ENCODE measurements at places on chromosomes 2 and 18.

DNA sequence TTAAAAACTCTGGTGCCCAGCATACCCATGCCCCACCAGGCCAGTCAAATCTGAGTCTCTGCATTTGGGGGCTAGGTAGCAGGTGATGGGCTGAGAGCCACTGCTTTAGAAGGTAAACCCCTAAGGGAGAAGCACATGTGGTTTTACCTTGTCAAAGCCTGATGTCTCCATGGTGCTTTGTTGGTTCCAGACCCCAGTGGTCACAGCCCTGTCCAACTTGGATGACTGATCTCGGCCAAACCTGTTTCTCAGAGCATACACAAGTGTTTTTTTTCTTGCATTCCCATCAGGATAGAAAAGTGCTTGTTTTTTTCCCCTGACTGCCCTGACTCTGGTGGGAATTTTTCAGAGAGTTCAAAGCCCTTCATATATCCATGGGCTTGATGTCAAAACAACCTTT lies 13.5 kb downstream of the PLB1 start:
- DNase-seq = no peak

DNA sequence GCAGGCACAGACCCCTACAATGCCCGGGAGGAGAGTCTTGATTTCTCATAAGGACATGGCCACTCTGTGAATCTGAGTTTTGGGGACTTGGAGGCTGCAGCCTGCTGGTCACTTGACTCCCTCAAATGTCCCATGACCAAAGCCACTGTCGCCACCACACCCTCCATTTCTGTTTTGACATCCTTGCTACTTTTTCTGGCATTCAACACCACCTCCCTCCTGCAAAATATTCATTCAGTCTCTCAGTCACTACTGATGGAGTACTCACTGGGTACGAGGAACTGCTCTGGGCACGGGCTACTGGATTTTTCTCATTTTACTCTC lies 208.6 kb upstream of the HAAO start:
- DNase-seq = no peak

DNA sequence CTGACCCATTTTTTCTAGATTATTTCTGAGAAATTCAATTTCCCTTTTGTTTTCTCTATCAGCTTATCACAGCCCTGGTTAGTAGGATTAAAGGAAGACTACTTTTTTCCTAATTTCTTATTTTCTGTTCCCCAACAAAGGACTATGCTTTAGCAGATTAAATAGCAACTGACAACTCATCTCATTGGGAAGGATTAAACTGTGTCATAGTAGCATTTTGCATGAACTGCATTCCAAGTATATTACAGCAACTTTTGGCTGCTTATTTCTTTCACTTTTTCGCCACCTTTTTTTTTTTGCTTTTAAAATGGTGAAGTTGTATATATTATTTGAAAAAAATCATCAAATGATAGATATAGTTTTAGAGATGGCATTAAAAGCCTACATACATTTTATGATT lies 570.3 kb downstream of the FBXO15 start:
- DNase-seq = no peak

- no peak for DNase-seq
Measured at GRCh38 chr2:235138339-235138738, 186.5 kb downstream of the SH3BP4 start.

DNA sequence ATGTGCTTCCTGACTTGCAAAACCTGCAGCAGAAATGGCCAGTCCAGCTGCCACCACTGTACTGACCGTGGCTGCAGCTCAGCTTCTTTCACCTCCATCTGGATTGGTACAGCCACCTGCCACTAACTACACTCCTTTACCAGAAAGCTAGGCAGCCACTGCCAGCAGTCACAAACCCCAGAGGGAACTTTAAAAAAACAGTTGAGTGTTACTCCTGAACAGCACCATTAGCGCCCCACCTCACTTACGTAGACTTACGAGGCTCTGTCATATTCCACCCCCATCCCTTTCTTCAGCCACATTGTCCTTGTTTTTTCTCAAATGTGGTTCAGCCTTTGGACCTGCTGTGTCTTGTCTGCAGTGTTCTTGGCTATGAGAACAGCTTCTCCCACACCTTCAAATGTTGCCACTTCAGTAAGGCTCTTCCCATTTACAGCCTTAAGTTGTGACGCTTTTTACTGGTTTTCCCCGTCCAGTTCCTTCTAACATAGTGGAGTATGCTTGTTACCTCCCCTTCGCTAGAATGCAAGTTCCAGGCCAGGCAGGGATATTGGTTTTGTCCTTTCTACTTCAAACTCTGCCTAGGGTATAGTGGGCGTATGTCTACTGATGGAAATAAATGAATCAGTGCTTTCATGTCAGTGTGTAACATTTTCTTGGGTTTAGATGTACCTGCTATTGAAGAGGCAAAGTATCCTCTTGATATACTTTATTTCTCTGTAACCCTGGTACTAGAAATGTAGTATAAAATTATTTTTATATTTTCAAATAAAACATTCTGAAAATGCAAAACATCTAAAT lies 17.0 kb downstream of the HNRNPA3 start:
- DNase-seq = no peak

DNA sequence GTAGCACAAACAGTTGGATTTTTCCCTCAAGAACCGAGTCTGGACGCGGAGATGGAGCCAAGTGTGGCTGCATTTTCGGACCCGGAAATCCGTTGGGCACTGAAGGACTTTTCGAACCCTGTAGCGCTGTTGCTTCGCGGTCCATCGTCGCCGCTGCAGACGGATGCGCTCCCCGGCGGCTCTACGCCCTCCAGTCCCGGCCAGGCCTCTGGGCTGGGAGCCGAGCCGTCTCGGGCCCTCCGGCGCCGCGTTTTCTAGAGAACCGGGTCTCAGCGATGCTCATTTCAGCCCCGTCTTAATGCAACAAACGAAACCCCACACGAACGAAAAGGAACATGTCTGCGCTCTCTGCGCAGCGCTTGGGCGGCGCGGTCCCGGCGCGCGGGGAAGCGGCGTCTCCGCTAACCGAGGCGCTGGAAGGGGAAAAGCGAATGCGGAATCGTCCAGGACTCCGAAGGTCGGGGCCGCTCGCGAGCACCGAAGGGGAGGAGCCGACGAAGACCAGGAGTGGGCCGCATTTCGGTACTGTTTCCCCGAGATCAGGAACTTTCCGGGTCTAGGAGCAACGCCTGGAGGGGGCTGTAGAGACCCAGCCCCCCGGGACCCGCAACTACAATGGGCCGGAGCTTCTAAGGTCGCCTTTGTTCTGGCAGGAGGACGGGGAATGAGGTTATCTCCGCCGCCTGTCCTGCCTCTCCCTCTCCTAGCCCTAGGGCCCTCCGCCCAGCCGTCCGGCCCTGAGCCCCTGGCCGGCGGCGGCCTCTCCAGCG lies 3.2 kb downstream of the EMX1 start:
- no peak for DNase-seq

DNA sequence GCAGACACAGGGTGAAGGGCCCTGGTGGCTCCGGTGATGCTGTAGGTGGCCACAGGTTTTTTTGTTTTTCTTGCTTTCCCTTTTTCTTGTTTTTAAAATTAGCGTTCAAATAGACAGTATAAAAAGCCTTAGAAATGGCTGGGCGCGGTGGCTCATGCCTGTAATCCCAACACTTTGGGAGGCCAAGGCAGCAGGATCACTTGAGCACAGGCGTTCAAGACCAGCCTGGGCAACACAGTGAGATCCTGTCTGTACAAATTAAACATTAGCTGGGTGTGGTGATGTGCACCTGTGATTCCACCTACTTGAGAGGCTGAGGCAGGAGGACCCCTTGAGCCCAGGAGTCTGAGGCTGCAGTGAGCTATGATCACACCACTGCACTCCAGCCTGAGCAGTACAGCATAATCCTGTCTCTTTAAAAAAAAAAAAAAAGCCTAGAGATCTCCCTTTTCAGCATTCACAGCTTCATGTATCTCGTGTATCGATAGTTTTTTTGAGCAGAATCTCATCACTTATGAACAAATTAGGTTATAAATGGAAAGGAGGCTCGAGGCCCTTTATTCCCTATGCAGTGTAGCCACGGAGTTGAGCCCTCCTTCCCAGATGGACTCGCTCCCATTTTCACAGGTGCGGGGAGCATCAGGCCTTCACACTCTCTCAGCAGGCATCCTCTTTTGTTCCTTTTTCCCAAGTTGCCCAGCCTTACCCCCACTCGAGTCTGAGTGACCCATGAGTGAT lies 50.8 kb downstream of the EMILIN2 start:
- no peak for DNase-seq

DNA sequence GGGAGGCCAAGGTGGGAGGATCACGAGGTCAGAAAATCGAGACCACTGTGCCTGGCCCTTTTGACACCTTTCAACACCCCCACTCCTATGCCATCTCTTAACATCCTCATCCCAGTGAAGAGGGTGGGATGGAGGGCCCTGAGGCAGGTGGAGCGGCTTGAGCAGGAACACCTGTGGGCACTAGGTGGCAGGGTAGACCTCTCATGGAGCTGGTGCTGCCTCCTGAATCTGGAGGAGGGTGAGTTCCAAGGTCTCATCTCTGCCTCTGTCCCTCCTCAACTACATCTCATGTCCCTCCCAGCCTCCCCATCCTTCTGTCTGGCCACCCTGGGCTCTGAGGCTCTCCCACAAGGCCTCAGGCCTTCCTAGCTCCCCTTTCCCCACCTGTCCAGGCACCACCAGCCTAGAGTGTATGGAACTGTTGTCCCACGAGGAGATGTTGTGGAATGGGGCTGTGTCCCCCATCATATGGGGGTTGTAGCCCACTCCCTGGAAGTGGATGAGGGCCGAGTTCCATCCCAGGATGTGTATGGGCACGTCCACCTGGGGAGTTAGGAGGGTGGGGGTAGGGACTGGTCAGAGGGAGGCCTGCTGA lies 17.0 kb upstream of the CRYBA2 start:
- DNase-seq = no peak

DNA sequence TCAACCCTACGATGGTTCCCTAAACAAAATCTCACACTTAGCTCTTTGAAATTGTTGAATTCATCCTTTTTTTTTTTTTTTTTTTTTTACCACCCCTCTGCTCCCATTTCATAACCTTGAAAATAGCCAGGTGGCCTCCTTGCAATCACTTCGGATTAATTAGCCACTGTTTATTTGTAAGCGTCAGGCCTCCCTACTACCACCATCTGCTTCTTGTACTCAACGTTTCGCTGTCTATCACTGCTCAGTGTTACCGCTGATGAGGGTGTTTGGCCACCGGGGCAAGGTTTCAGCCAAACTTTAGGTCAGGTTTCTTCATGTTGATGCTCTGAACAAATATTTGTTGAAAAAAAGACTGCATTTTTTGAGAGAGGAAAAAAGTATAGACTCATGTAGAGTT lies 183.2 kb downstream of the EPHA4 start:
- no peak for DNase-seq

- DNase-seq = no peak
Measured at GRCh38 chr2:96142217-96143113, 2.8 kb downstream of the DUSP2 start.

DNA sequence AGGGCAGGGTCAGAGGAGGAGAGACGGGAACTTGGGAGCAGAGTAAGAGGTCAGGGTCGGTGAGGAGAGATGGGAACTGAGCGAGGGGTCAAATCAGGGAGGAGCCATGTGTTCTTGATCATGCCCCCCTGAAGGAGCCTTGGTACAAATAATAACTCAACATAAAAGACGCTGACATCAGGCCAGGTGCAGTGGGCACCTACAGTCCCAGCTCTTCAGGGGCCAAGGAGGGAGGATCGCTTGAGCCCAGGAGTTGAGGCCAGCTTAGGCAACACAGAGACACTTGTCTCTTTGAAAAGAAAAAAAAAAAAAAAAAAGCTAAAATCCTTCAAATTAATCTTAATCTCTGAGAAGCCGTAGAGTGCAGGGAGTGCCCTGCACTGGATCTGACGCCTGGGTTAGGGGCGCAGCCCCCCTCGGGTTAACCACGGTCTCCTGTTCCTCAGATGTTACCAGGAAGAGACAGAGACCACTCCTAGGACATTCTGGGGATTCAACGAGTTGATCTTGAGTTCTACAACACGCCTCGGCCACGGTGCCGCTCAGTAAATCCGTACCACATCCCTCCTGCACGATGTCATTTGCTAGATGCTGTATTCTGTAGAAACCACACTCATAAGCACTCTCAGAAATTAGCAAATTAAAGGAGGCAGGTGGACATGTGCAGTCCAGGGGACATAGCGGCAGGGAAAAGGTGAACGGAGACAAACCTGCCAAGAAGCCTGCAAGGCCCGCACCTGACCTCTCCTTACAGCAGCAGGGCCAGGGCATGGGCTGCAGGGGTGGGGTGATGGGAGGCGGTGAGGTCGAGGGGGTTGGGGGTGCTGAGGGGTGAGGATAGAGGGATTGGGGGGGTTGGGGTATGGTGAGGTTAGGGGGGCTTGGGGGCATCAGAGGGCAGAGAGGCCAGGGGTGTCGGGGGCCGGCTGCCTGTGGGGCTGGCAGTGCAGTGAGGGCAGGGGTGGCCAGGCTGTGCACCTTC lies 29.2 kb downstream of the SLC66A2 start:
- DNase-seq = no peak

DNA sequence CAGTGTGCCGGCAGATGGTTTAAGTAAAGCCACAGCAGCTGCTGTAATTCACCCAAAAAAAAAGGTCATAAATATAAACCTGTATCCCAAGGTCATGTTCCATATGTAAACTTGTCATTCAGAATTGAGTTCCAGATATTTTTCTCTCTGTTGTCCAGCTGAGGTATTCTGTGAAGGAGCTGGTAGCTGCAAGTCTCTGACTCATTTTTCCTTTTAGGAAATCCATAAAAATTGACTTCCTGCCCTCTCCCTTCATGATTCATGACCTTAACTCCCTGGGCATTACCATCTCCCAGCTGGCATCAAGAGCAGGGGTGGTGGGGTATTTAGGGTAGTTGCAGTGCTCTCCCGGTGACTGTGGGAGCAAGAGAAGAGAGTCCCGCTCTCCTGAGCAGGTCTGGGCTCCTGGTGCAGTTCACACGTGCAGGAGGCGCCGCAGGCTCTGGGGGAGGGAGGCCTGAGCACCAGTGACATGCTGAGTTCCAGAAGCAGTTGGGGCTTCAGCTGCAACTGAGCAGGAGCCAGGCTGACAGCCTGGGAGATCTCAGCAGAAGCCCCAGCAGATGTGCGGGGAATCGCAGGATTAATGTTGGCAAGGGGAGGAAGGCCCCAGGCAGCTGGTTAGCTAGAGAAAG lies 192.6 kb downstream of the MGAT5 start:
- DNase-seq = no peak

DNA sequence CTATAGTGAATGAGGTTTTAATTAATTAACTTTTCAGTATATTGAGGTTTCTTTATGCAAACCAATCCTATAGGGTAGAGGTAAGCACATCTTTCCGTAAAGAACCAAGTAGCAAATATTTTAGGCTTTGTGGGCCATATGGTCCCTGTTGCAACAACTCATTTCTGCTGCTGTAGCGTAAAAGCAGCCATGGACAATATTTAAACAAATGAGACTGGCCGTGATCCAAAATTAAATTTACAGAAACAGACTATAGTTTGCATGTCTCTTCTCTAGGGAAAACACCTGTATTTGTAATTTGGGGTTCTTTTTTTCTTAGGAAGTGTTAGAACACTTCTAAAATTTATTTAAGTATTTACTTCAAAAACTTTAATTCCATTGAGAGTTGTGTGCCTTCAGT lies 104.3 kb downstream of the KYNU start:
- DNase-seq = no peak

DNA sequence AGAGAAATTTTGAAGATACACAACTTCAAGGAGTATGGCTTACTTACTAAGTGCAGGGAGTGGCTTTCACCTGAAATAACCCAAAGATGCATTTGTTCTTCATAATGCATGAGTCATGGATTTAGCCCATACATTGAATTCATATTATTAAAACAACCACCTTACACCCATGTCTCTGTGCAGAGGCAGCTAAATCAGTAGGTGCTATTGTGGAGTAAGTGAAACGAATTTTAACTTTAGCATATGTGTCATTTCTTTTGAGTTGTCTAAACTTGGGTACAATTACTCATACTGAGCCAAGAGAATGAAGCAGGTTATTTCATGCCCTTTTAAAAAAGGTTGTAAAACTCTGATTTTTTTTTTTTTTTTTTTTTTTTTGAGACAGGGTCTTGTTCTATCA lies 11.0 kb upstream of the ANKRD29 start:
- no peak for DNase-seq

GRCh38 chr2:221567231-221567760 lies 4.8 kb downstream of the EPHA4 start:
- no peak for DNase-seq

Data from GF-D8 (cell line).